Natural killer cell treated with Interleukin-12 subunit alpha and Interleukin-12 subunit beta and Interleukin-15 and Interleukin-18, amount 100 ng/mL, for 72 hours (primary cell): ENCODE measurements at places on chromosomes 4 and X. TPM values are rescaled to one million over a fixed set of nuclear protein-coding genes. Genes with fewer than 3 reads are reported as not detected.
A peak's percentile ranks its signal among the peaks of the same experiment; 100 is the strongest.

Gene BTC
- total RNA-seq, result not detected

Gene TBC1D1
- 66.6 TPM for total RNA-seq

DNA sequence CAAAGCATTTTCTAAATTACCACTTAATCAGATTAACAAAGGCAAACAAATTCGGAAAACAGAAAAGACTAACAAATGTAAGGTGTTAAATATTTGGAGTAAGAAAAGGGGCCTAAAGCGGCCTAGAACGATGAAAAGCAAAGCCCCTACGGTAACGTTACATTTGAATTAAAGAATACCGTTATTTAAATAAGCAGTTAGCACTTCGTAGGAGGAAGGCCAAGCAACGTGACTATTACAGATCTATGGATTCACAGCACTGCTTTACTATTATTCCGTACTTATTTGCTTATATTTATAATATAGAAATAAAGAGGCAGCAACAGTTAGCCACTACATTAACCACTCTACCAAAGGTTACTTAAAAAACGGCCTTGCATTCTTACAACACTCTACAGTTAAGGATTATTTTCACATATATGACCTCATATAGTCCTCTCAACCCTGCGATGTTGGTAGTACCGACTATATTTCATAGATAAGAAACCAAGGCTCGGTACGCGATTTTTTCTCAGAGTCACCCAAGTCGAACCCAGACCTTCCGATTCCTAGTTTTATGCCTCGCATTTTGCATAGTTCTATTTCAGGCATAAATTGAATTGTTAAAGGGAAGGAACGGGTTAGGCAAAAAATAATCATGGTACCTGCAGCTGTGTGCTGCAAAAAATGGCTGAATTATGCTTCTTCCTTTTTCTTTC, 2.9 kb downstream of the KLHL15 start:
- peak overlapping the region; percentile 88 for H3K4me3 ChIP-seq
- no peaks in the 10 kb centered on the region for H3K27me3 ChIP-seq
- peaks cover 32% of the 10 kb centered on the region for H3K4me1 ChIP-seq
- peaks cover 7% of the 10 kb centered on the region for H3K36me3 ChIP-seq
- H3K27ac ChIP-seq, result peak overlapping the region; percentile 78
- DNase-seq, result no peak

DNA sequence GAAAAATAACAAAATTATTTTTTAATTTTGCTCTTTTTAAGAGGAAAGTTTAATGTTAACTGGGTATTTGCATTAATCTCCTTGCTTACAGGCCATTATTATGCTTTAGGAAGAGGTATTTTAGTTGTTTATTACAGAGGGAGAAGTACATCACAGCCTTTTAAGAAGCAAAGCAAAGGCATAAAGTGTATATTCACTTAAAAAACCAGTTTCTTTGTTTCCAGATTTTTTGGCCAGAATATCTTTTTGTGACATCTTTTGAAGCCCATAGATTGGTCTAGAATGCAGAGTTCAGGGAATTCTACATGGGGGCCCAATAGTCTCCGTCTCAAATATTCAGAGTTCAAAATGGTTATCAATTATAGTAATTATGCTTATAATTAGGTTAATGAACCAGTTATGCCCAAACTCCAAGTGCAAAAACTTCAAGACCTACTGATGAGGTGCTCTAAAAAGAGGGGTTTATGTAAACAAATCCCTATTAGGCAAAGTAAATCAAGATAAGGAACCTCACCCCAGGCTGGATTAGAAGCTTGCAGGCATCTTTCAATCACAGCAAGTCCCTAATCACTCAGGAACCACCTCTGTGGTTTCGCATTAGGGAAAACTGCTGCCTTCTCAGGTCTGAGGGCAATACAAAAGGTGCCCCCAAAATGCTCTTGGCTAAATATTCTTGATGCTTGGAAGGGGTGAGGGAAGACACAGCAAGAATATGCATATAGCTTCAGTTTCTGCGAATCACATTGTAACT, 1.4 kb downstream of the CXXC4 start:
- peaks cover 38% of the 10 kb centered on the region for H3K27me3 ChIP-seq
- DNase-seq, result no peak
- H3K4me1 ChIP-seq, result peaks cover 32% of the 10 kb centered on the region
- peak overlapping the region; percentile 86 for H3K4me3 ChIP-seq
- H3K27ac ChIP-seq, result no peak overlapping the region

GRCh38 chr4:612052-612748, 13.2 kb upstream of the PDE6B start:
- peaks cover 29% of the 10 kb centered on the region for H3K27me3 ChIP-seq
- peaks cover 5% of the 10 kb centered on the region for H3K36me3 ChIP-seq
- no peak overlapping the region for H3K4me3 ChIP-seq
- DNase-seq, result no peak

Gene RAB28
- 16.7 TPM for total RNA-seq

Gene TNIP2
- 80.9 TPM for total RNA-seq

- peaks cover 3% of the 10 kb centered on the region for H3K4me1 ChIP-seq
- H3K4me3 ChIP-seq, result no peak overlapping the region
- DNase-seq, result no peak
- peaks cover 40% of the 10 kb centered on the region for H3K27me3 ChIP-seq
- H3K27ac ChIP-seq, result no peak overlapping the region
These were observed 2.2 kb upstream of the NKX1-1 start for GRCh38 chr4:1408418-1408817.
